ENCODE measurements at places on chromosomes 2 and 18.

DNA sequence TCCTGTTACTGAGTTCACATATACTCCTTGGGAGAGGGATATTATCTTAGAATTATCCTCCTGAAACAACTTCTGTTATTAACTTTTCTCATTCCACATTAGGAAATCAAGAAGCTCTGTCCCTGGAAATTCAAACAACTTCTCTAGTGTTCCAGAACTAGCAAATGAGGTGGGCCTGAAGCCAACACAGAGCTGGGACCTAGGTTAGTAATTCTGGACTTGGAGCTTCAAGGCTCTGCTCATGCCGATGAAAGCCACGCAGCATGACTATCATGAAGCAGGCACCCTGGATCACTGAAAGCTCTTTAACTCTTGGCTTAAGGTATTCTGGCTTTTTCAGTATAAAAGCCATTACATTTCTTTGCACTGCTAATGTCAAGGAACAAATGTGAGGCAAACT is 242.7 kb downstream of the TGIF1 start:
- DNase-seq, result no peak

DNA sequence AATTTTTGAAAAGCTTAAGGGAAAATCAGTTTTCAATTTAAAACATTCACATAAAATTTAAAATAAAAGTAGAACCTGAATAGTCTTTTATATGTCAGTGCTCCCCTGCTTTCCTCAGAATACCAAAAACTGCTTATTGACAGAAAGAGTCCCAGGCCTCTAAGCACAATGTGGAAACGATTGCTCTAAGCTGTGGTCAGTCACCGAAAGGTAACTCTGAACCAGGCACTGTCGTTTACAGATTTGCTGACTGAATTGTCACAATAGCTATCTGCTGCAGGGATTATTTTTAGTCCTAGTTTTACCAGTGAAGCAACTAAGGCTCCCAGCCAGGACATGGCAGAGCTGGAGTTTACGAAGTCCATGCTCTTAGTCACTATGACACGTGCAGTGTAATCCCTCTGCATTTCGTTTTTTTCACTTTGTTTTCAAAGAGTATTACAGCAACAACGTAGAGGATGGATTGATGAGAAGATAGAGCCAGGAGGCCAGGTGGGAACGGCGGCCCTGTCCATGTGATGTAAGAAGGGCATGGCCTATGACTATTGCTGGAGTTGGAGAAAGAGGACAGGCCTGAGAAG is 28.1 kb upstream of the TMEM247 start:
- DNase-seq, result no peak

GRCh38 chr18:57219964-57220363 is 73.1 kb downstream of the BOD1L2 start:
- no peak for DNase-seq

DNA sequence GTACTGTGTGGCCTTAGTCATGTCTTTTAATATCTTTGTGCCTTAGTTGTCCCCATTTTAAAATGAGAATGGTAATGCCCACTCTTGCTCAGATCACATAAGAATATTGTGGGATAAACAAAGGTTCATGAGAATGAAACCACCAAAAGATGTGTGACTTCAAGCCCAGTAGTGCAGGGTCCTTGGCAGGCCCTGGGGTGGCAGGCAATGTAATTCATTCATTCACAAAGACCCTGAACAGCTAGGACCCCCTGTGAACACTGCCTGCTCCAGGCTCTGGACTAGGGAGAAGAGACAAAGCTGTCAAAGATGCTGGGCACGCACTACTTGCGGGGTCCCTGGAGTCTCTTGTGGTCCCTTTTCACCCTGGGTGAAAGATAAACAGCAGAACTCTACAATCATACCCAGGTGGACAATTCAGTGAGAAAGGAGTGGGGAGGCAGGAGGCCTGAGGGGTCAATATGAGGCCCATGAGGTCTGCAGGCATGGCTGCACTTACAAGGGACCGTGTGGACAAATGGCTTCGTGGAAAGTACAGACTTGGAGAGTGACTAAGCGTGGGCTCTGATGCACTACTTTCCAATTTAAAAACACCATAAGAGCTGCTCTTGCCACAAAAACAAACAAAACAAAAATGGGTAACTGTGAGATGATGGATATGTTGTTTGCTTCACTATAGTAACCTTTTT is 136.1 kb downstream of the SMAD7 start:
- DNase-seq, result no peak

All from NCI-H748 treated with DMSO at 0.1 percent for 48 hours (cell line).